CD4-positive, alpha-beta T cell treated with Interleukin-2 at 100 ng/mL for 4 hours (primary cell): ENCODE measurements at places on chromosomes 3 and 15.

DNA sequence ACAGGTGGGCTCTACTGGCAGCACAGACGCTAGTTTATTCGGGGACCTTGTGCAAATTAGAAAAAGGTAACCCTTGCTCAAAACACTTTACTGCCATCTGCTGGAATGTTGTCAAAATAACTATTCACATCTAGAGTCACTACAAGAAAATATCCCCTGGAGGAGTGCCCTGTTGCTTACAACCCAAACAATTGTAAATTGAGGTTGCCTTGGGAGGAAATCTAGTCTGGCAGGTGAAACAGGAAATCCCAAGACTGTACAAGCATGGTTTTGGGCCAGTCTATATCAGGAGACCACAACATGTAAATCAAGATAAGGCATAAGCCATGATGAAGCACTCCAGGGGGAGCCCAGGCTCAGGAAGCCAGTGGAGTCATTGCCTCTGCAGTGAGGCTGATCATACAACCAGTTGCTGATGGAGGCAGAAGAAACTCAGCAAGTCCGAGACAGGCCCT lies 136.8 kb upstream of the ACP3 start:
- peak; percentile 24 for DNase-seq

GRCh38 chr15:63236272-63236671 lies 41.1 kb upstream of the APH1B start:
- DNase-seq: no peak

GRCh38 chr3:13370055-13370454 lies 50.1 kb downstream of the NUP210 start:
- DNase-seq: no peak

DNA sequence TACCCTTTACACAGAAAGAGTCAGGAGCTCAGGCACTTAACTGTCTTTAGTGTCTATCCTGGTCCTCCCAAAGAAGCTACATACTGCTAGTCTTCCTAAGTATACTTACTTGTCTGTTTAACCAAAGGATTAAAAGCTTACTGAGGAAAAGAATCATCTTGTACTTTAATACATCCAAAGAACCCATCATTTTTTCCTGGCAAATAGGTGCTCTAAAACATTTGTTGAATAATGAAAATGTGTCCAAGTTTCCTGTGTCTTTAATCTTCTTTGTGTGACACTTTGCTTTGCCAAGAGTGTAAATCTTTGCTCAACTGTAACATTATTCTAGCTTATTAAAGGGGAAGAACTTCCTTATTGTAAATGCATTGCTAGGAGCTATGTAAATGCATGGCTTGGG lies 519.2 kb downstream of the OTOL1 start:
- no peak for DNase-seq

GRCh38 chr3:61237858-61238257 lies 13.4 kb downstream of the FHIT start:
- no peak for DNase-seq

DNA sequence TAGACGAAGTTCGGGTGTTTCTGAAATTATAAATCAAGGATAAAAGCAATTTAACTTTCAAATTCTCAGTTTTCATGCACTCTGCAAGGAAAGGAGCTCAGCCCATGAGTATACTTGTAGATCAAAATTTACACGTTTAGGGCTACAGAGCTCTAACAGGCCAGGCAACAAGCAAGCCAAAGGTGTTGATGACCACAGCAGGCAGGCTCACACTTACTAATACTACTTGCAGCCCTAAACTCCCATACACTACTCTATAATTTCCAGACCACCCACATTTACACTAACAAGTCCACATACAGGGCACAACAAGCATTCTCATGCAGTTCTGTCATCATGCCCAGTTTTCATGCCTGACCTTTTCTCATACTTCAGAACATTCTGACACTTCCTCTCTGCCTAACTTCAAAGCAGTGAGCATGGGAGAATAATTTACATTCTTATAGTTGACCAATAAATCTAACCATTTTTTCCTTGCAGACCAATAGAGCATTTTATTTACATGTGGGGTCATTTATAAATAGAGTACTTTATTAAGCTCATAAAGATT lies 124.7 kb upstream of the FRMD4B start:
- DNase-seq: no peak

- DNase-seq: no peak
Measured at GRCh38 chr3:46574881-46575576, 8.9 kb upstream of the LRRC2 start.

DNA sequence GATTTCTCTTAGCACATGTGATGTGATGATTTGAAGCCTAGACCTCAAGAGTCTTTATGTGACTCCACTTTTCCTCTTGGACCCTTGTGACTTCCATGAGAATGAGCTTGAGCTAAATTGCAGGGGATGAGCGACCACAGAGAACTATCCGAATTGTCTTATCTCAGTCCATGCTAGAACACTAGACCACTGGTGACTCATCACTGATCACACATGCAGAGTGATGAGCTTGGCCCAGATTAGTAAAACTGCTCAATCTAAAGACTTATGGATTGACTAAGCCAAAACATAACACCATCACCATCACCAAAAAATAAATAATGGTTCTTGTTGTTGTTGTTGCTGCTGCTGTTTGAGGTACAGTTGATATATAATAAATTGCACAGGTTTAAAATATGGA lies 114.1 kb upstream of the CFAP20DC start:
- DNase-seq: no peak

DNA sequence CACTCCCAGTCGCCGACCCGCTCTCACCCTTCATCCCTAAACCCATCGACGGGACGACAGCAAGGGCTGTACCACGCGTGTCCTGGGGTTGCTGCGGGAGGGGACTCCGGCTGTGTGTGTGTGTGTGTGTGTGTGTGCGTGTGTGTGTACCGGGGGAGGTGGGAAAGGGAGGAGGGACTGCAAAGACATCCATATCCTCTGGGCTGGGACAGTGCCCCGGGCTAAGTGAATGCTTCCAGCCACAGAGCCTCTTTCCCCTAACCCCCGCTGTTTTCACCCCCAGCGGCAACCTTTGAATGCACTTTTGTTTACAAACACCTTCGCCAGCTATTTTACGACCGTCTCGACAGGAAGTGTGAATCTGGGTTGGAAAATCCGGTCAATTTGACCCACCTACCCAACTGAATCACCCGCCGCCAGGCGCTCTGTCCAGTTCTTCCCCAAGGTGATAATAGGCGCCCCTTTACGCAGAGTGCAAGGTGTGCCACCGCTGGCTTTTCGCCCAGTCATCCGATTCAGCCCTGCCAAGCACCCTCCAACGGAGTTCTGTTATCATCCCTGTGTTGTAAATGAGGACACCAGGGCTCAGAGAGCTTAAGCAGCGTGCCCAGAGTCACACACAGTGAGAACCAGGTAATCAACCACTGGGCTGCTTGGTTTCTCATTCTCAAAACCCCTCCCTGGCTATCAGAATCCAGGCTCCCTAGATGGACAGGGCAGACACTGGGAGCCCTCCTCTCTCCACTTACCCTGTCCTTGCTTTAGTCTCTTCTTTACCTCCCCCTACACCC lies 739 bp upstream of the AMOTL2 start:
- DNase-seq: no peak

DNA sequence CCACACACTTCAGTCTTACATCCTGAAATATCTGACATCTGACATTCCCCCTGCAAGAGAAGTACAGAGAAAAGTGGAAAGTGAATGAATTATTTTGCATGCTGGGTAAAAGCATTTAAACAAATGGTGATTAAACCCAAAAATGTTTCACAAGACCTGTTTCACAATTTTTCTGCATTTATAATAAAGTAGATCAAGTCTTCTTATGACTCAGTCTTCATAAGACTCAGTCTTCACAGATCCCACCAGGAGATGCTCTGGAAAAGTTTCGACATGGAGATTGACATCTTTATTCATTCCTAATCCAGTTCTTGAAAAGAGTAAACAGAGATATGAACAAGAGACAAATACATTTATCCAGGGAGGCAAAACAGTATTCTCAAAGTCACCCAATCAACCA lies 13.2 kb upstream of the EDC3 start:
- no peak for DNase-seq
